ENCODE measurements at places on chromosomes 12 and 14.

- no peak for DNase-seq
Measured at GRCh38 chr14:105323663-105324062, 9.1 kb downstream of the PACS2 start.

DNA sequence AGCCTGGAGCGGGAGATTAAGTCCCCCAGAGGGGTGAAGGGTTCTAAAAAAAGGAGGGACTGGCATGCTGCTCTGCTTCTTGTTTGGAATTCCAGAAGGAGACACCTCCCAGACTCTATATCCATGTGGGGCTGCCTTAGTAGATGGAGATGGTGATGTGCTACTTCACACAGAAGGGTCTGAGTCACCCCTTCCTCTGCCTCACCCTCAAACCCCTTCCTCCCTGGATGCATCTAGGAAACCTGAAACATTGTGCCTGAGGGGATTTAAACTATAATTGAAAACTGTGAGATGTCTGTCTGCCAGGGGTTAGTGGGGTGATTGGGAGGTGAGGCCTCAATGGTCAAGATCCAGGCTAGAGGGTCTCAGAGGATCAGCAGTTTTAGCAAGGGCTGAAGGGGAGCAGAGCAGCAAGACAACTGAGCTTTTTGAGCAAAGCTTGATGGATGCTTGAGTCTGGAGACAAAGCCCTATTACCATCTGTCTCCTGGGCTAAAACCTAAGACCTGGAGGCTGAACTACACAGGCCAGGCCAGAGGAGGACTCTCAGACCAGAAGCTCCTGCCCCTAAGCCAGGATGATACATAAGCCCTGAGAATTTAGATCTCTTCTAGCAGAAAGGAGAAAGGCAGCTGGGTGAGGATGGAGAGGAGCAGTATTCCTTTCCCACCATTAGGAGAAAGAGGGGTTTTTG, 314.7 kb upstream of the ATP2B1 start:
- DNase-seq: no peak

DNA sequence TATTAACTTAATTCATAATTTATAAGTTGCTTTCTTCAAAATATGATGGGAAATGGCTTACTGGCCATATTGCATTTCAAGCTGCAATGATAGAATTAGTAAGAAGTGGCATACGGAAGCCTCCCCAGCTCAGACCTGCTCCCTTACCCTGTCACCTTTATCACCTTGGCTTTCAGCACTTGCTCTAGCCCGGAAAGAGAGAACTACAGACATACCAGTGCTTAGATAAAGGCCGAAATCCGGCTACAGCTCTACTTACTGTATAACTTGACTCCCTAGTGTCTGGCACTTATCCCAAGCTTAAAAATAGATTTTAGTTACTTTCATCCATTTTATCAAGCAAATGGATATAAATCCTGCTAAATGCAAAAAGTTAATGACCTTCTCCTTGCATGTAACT, 42.5 kb downstream of the PKP2 start:
- DNase-seq: no peak

GRCh38 chr14:32468955-32469354, 139.9 kb downstream of the AKAP6 start:
- DNase-seq: no peak

- DNase-seq: no peak
Measured at GRCh38 chr12:128288896-128289295, 21.9 kb downstream of the TMEM132C start.

GRCh38 chr12:57069523-57069922, 9.1 kb downstream of the NEMP1 start:
- peak; percentile 68 for DNase-seq

- DNase-seq: no peak
Measured at GRCh38 chr12:39813776-39814175, 194.2 kb upstream of the ABCD2 start.

GRCh38 chr12:88267630-88268029, 125.5 kb downstream of the TMTC3 start:
- no peak for DNase-seq

GRCh38 chr14:89504091-89504490, 87.1 kb upstream of the FOXN3 start:
- no peak for DNase-seq

GRCh38 chr12:2648406-2648805, 146.4 kb upstream of the FKBP4 start:
- no peak for DNase-seq

- DNase-seq: no peak
Measured at GRCh38 chr14:90555126-90556011, 158.5 kb downstream of the CALM1 start.

GRCh38 chr14:22163051-22163450, 426.0 kb downstream of the DAD1 start:
- DNase-seq: no peak

DNA sequence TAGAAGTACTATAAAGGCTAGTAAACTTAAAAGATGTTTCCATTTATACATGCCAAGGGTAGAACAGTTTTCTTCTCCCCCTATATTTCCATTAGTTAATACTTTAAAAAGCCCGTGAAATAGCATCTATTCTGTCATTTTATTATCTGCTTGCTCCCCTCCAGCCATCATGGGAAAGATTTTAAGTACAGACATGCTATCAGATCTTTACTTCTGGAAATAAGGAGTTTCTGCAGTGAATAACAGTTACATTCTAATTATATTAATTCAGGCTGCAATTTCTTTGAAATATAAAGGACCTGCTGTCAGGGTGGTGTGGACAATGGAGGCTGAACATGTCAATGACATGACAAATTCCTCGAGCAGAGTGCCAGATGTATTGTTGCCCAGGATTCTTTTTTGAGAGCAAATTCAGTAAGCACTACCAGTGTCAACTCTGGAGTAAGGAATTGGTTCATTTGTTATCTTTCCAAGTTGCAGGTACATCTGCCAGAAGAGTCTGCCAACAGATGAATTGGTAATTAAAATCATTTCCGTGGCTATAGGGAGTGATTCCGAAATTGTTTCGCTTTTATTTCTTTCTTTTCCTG, 151.3 kb downstream of the BTG1 start:
- DNase-seq: no peak
